ENCODE measurements at places on chromosomes 1 and 21.

- no peak for DNase-seq
Observed at GRCh38 chr1:232393010-232393409, 236.9 kb downstream of the SIPA1L2 start.

DNA sequence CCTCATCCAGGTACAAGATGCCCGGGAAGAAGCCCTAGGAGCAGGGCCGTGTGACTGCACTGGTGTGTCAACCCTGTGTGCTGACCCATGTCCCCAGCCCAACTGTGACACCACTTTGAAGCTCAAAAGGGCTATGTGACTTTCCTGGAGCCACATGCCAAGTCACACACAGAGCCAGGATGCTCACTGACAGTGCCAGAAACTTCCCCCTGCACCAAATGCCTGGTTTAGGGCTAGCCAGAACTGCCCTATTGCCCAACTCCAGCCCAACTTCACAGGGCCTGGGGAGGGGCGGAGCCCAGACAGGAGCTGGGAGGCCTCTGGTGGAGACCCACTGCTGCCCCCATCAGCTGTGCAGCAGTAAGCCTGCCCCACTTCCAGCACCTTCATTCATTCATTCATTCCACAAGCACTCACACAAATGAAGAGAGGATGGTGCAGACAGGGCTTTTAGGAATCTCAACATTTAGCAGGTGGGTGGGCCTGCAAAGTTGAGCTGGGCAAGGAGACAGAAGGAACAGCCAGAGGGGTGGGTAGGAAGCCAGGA lies 36.7 kb downstream of the KCNQ4 start:
- DNase-seq = no peak

DNA sequence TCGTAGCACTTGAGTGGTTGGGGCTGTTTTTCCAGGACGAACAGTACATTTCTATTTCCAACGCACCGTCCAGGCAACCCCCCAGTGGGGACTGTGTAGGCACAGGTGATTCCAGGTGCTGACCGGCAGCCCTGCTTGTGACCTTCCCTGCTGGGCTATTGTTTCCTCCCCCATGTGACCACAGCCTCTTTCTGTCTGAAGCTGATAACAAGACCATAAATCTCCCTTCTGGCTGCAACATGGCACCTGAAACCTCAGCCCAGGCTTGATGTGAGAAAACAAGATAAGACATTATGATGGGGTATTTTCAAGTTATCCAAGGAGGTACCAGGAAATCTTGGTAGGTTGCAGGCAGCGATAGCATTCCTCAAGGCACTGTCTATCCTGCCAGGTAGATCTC lies 48.2 kb downstream of the HLX start:
- DNase-seq = no peak

DNA sequence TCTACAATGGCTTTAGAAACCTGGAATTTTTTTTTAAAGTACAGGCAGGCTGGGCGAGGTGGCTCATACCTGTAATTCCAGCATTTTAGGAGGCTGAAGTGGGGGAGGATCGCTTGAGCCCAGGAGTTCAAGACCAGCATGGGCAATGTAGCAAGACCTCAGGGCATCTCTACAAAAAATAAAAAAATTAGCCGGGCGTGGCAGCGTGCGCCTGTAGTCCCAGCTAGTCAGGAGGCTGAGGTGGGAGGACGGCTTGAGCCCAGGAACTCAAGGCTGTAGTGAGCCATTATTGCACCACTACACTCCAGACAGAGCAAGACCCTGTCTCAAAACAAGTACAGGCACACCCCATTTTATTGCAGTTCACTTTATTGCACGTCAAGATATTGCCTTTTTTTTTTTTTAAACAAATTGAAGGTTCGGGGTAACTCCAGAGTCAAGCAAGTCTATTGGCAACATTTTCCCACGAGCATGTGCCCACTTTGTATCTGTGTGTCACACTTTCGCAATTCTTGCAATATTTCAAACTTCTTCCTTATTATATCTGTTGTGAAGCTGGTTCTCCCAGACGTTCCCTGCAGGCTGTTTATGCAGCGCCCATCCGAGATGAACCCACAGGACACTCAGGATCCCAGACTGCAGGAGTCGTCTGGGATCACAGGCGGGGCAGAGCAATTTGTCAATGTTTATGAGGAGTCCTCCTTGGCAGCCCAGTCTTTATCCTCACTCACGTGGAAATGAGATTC lies 4.7 kb downstream of the HES2 start:
- DNase-seq = no peak

DNA sequence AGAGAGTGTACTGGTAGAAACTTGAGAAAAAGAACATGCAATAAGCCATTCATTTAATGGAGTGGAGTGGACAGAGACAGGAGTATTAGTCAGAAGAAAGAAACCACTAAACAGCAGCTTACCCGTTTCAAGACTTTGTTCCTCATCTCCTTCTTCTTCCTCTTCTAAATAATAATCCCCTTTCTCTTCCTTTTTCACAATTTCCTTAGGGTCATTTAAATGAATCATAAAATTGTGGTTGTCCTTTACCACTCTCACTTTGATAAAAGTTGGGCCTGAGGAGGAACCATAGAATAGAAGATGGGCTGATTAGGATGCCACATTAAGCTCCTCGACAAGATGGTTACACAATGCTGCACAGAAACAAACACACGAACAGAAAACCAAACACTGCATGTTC lies 109.6 kb downstream of the WDR3 start:
- no peak for DNase-seq

DNA sequence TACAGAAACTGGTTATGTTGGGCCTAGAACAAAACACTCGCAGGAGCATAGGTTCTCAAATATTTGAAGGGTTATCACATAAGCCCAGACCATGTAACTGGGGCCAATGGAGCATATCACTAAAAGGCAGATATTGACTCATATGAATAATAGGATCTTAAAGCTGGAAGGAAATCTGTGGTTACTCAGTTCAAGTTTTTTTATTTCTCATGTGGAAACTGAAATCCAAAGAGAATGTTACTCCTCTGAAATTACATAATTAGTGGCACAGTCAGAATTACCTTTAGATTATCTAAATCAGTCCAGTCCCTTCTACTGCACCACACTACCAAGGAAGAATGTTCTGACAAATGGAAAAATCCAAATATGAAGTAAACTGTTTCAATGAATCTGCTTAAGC lies 12.0 kb downstream of the SLAMF8 start:
- no peak for DNase-seq

- DNase-seq = no peak
Observed at GRCh38 chr1:215018555-215018954, 64.0 kb upstream of the KCNK2 start.

- no peak for DNase-seq
Observed at GRCh38 chr1:203600782-203601513, 25.7 kb upstream of the ATP2B4 start.

GRCh38 chr1:52862666-52863458 lies 20.3 kb downstream of the ZYG11A start:
- DNase-seq = no peak

- no peak for DNase-seq
Observed at GRCh38 chr1:203056516-203056915, 29.3 kb downstream of the MYOG start.

DNA sequence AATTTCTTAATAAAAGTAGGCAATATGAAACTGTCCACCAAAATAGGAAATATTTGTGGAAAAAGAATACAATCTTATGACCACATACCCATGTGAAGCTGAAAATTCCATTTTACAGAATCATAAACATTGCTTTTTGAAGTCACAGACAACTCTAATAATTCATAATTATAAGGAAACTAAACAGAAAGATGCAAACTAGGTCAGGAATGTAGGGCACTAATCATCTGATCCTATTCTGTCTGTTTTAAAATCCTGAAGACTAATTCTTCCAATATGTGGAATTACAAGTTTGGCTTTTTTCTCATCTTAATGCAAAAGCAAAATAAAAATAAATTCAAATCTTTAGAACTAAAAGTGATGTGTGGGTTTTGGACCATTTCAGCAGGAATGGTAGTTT lies 528.6 kb downstream of the LTN1 start:
- no peak for DNase-seq

DNA sequence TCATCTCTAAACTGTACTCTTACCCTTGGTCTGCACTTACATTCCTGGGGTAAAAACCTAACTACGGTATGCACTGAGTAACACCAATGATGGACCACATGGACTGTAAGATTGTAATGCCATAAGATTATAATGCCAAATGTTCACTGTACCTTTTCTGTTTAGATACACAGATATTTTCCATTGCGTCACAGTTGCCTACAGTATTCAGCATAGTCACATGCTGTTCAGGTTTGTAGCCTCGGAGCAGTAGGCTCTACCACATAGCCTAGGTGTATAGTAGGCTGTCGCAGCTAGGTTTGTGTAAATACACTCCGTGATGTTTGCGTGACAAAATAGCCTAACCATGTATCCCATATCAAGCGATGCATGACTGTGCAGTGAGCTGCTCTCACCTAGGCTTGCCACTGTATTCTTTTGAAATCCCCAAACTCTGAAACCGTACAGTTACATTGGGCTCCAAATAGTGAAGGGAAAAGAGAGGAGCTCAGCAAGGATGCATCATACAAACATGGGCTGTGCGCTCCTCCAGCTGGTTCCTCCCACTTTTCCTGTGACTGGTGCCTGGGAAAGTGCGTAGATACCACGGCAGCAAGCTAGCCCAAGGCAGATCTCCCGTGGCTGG lies 35.2 kb downstream of the CFAP57 start:
- DNase-seq = no peak

- DNase-seq = no peak
Observed at GRCh38 chr1:3545363-3546047, 65.8 kb downstream of the MEGF6 start.

- DNase-seq = no peak
Observed at GRCh38 chr1:159406821-159407220, 25.2 kb upstream of the OR10J4 start.

GRCh38 chr1:231748760-231749415 lies 122.3 kb downstream of the DISC1 start:
- no peak for DNase-seq

DNA sequence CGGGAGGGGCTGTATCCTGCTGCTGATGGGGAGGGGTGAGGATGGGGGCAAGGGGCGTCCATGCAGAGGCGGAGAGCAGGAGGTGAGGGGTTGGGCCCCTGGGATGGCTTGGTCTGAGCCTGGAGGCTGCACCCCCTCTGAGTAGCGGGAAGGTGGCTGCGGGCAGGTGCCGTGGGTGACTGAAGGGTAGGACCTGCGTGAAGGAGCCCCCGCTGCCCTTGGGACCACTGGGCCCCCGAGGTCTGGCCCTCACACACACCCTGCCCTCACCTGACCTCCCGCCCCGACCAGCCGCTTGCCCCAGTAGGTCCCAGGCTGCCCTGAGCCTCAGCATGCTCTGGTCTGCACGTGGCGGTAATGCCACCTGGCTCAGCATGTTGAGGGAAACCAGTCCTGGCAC lies 12.8 kb upstream of the SKI start:
- no peak for DNase-seq

- no peak for DNase-seq
Observed at GRCh38 chr1:221069178-221069903, 190.1 kb downstream of the HLX start.

DNA sequence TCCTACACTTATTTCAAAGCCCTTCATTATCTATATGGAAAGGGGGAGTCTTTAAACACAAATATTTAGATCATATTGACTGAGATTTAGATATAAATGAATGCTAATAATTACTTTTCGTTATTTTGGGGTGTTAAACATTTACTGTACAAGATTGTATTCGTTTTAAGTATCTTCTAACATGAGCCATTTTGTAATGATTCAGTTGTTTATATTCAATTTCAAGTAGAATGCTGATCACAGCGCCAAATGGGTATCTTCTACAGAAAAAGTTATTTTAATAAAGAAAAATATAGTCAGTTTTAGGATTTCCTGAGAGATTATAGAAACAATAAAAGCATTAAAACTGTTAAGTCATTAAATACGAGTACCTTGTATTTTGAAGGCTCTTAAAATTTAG lies 104.5 kb upstream of the HNRNPU start:
- no peak for DNase-seq

DNA sequence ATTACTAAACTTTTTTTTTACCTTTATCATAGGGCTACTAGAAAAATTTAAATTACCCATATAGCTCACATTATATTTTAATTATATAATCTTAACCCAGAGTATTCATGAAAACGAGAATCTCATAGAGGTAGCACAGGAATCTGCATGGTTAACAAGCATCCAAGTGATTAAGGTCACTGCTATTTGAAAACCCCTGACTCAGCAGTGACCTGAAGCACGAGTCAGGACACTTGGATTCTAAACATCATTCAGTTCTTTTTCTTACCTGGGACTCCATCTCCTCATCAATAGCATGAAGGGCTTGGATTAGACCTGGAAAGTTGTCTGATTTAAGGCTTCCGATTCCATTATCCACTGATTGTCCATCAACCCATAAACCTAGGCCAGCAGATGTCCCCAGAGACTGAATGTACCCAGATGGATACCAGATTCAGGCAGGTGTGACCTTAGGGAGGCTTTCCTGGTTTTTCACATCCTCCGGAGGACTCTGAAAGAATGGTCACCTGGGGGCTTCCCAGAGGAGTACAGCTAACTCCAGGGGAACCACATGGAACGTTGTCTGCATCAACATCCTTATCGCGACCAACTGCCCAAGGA lies 174.3 kb downstream of the SETD4 start:
- DNase-seq = no peak

- DNase-seq = no peak
Observed at GRCh38 chr1:115630342-115630741, 11.4 kb upstream of the VANGL1 start.

- DNase-seq = no peak
Observed at GRCh38 chr1:15876357-15877055, 29.0 kb downstream of the SPEN start.

- DNase-seq = no peak
Observed at GRCh38 chr1:17516303-17517214, 22.9 kb upstream of the ARHGEF10L start.

DNA sequence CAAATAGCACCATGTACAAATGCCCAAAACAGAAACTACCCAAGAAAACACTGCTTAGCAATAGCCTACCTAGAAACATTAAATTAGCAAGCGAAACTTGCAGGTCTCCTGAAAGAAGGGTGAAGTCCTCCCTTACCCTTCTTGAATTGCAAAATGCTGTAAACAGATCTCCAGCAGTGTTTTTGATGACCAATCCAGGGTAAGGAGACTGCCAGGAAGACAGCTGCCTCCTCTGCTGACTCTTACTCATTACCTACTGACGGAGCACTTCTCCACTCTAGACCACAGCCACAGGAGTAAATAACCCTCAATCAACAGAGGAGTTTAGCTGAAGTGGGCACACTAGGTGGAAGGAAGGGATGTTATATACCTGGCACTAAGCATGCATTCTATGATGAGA lies 32.2 kb upstream of the GADD45A start:
- no peak for DNase-seq

- no peak for DNase-seq
Observed at GRCh38 chr1:116486424-116486823, 84.4 kb downstream of the CD58 start.

- no peak for DNase-seq
Observed at GRCh38 chr1:97159342-97159741, 437.8 kb downstream of the PTBP2 start.

- no peak for DNase-seq
Observed at GRCh38 chr1:56824938-56825337, 5.7 kb upstream of the FYB2 start.

GRCh38 chr1:75797273-75797588 lies 549 bp downstream of the MSH4 start:
- no peak for DNase-seq
